ENCODE measurements at places on chromosomes 16 and 17.
A peak's percentile ranks its signal among the peaks of the same experiment; 100 is the strongest.

DNA sequence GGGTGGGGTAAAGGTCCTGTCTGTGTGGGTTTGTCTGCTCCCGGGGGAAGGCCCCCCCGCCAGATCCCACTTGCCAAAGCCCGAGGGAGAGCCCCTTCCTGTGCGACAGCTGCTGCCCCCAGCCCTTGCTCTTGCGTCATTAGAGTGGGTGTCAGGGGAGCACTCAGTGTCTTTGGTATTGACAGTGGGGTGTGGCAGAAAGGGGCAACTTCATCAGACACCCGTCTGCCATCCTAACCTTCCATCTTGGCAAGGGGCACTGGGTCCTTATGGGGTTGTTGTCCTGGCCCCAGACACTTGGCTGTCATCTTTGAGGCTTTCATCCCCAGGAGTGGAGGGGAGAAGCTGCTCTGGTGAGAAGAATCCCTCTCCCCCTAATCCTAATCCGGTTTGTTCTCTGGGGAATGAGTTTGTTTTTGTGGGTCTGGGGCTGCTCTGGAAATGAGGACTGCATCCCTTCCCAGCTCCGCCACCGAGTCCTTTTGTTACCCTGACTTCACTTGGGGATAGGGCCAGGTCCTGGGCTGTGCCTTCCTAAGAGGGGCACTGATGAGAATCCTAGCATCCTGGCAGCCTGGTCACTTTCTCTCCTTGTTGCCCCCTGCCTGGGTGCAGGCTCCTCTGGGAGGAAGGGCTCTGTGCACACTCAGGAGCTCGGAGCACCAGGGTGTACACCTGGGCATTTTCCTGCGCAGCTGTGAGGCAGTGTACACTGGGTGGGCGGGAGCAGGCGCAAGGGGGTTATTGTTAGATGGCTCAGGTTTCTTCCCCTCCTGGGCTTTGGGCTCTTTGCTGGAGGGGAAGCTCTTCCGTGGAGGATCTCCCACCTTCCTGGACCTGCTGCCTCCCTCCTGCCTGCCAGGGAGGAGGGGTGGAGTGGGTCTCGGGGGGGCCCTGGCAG lies 21.1 kb downstream of the GJD3 start:
- no peak for DNase-seq

- no peak for DNase-seq
These were observed 280.8 kb upstream of the IRX5 start for GRCh38 chr16:54649876-54650275.

GRCh38 chr16:4674926-4675530 lies 18.3 kb upstream of the NUDT16L1 start:
- no peak for DNase-seq

- DNase-seq, result no peak
These were observed 71.0 kb downstream of the CDYL2 start for GRCh38 chr16:80733407-80733806.

DNA sequence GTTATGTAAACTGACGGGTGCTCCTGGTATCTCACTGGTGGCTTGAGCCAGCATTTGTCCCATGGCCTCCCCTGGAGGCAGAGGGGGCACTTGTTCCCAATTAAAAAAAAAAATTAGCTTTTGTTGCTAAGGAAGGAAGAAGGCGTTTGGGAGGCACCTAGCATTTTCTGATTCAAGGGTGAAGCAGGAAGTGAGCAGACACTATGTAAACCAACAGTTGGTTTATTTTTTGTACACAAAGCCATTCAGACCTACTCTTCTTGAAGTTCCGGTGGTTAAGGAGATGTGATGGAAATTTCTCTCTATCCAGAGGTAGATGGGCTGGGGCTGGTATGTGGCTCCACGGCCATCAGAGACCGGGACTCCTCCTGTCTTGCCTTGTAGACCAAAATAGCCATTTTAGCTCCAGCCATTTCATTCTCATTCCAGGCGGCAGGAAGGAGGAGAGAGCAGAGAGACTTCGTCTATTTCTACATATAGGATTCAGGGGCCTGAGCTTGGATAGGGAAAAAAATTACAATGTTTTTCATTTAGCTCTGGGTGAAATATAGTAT lies 103.0 kb downstream of the SNX29 start:
- DNase-seq, result no peak

DNA sequence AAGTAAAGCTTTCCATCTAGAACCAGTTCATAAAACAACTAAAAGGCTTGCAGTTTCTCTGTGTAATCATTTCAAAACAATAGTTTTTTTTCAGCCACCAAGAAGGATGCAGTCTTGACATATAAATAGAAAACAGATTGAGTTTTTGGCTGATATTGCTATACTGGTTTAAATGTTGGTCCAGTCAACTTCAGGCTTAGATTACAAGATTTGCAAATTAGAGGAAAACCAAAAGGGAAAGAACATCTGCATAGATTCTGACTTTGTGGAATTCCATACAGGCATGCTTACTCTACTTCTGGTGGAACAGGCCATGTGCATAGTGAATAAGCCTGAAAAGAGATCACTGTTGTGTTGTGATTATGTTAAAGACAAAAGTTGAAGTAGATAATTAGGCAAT lies 150.3 kb downstream of the BCAS3 start:
- peak; percentile 2 for DNase-seq

- no peak for DNase-seq
These were observed 71.0 kb upstream of the ATF7IP2 start for GRCh38 chr16:10314811-10315210.

GRCh38 chr16:83215406-83216001 lies 588.7 kb downstream of the CDH13 start:
- DNase-seq, result peak; percentile 31

- DNase-seq, result no peak
These were observed 47.5 kb downstream of the CA10 start for GRCh38 chr17:52110923-52111581.

- DNase-seq, result no peak
These were observed 1.5 kb upstream of the SOX8 start for GRCh38 chr16:979859-980594.

DNA sequence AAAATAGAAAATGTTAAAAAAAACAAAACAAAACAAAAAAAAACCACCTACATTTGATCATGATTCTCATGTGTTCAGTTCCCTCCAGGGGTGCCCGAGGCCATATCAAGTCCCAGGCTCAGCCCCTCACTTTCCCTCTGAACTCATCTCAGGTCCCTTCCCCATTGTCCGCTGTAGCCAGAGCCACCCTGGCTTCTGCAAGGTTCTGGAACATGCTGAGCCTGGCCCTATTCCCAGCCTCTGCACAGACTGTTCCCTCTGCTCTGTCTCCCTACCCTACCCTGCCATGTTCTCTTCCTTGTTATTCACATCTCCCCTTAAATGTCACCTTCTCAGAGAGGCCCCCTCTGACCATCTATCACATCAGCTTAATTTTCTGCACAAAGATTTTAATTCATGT lies 46.9 kb downstream of the TK2 start:
- no peak for DNase-seq

GRCh38 chr16:11386791-11387546 lies 41.7 kb downstream of the RMI2 start:
- peak; percentile 74 for DNase-seq

DNA sequence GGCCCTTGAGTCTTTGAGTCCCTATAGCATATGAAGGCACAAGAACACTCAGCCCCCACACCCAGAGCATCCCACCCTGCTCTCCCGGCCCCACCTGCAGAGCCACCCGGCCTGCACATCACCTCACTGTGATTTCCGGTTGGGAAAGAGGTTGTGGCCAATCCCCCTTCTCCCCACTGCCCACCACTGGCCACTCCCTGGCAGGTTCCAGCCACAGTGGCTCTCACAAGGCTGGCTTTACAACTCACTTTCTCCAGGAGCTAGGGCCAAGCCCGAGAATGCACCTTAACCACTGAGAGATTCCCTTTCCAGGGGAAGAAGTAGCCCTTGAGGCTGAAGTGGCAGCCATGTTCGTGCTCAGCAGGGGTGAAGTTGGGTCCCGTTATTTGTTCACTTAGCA lies 123.9 kb downstream of the C16orf78 start:
- no peak for DNase-seq

GRCh38 chr16:3610698-3611145 lies 684 bp downstream of the SLX4 start:
- peak; percentile 25 for DNase-seq

- no peak for DNase-seq
These were observed 358.5 kb upstream of the ERCC4 start for GRCh38 chr16:13561291-13562070.

DNA sequence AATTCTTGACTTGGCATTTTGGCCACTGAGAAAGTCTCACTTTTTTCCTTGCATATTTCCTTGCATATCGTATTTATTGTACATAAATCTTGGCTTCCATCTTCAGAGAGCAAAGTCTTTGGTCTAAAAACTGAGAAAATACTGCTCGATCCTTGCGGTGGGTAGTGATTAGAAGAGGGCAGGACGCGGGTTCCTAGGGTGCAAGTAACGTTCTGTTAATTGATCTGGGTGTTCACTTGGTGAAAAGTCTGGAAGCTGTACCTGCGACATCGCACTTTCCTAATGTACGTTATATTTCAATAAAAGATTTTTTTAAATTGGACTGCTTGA lies 758 bp upstream of the UBALD2 start:
- DNase-seq, result no peak

DNA sequence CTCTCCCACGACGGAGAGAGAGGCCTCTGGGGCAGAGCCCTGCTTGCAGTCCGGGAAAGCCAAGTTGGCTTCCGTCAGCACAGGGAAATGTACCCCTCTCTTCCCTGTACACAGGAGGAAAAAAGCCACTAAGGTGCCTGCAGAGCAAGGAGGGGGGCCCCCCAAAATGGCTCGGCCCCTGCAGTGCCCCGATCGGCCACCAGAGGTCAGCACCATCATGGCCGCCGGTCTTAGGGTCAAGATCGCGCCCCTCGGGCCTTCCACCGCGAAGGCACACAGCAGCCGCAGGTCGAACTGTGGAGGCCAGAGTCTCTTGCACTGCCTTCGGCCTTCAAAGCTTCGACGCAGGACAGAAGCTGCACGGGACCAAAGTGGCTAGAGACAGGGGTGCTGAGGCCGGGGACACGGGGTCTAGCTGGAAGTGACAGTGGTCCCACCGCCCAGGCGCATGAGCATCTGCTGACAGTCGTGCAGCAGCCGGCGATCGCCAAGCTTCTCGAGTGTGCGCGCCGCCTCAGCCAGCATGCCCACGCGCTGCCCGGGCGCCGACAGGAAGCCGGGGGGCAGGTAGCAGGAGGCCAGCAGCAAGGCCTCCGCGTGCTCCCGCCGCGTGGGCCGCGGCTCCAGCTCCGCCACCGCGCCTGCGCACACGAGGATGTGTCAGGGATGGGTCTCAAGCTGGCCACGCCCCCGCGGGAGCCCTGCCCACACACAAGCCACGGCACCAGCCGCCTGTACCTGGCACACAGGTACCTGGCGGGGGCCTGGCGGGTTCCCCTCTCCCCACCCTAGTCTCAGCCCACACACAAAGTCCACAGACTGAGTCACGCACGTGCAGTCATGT lies 24.4 kb downstream of the SREBF1 start:
- peak; percentile 86 for DNase-seq
